ENCODE measurements at places on chromosomes 5 and 9. TPM values are rescaled to one million over a fixed set of nuclear protein-coding genes. Genes with fewer than 3 reads are reported as not detected.

DNA sequence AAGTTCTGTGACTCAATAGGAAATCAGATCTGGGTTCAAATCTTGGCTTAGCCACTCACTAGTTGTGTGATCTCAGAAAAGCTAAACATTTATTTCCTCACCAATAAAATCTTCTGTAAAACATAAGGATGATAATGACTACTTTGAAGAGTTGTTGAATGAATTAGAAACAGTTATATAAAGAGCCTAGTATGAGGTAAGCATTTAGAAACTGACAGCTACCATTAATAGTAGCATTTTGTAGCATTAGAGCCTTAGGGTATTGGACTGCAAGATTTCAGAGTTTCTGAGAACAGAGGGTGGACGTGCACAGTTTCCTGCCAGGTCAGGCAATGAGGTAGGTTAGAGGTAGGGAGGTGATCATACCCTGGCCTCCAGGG, 293.2 kb downstream of the CWC27 start:
- no peak for DNase-seq

DNA sequence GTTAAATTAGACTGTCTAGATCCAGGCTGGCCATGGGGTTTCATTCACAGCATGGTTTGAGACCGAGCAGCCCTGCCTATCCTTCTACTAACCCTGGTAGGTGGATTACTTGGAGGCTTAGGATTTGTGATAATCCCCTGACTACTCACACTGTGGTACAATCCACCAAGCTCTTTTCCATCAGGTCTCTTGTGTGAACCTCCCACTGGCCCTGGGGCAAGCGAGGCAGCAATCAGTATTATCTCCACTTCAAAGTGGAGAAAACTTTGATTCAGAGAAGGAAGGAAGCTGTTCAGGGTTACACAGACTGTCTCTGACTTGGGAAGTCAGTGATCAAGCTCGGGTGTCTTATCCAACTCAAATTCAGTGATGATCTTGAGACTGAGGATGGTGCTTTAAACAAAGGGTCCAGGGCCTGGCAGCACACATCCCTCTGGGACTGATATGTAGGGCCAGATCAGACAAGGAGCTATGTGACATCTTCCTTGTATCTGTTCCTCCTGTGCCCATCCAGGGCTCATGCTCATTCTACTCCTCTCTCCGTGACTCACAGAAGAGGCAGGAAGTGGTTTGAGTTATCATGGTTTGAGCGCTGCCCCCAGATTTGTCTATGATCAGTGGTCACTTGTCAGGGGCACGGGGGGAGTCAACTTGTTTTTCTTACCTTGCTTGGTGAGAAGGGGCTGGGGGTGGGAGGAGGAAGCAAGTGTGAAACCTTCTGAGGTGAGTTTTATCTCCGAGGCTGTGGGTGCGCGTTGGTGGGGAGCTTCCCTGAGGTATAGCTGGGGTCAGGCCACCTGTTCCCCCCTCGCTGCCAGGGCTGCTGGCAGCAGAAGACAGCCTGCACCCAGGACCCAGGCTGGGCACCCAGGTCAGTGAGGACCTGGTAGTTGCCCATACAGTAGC, 48.6 kb downstream of the RGS3 start:
- DNase-seq, result no peak

DNA sequence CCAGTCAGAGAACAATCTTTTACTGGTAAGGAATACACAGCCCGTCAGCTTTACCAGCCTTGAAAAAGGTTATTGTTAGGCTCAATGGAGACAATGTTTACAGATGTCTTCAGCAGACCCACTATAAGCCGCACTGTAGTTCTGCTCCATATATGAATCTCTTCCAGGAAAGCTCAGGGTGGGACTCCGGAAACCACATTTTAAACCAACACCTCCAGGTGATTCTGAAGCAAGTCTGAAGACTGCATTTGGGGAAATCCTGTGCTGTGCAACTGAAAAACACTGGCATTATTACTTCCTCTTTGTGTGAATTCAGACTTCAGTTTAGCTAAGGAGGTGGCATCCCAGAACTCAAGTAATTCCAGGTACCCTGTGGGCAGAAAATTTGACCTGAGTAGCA, 3.5 kb downstream of the GZMK start:
- no peak for DNase-seq

DNA sequence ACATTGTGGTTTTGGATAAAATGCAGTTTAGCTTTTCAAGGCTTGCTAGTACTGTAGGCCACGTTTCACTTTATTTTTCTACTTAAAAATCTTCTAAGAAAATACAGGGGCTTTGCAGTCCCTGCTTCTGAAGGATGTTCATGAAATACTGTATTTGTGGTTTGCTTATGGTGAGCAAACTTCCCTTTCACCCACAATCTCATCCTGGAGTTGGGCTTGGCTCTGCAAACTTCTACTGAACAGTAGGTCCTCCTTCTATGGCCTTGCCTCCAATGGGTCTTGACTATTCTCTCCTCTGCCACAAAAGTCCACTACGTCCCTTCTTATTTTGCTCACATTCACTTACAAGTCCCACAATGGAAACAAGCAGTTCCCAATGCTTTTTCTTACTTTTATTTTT, 502.7 kb upstream of the KLF4 start:
- no peak for DNase-seq

Gene CTXN3
- total RNA-seq, result 2.6 TPM

Gene TXNDC8
- total RNA-seq, result 5.1 TPM

Gene GLRA1
- total RNA-seq, result not detected

Gene GRM6
- 0.96 TPM for total RNA-seq
